ENCODE measurements at places on chromosomes 5 and 9. TPM values are rescaled to one million over a fixed set of nuclear protein-coding genes. Genes with fewer than 3 reads are reported as not detected.

- H3K27ac ChIP-seq = no peak overlapping the region
- no peak for DNase-seq
Observed at GRCh38 chr5:6296524-6296923, 81.8 kb downstream of the MED10 start.

DNA sequence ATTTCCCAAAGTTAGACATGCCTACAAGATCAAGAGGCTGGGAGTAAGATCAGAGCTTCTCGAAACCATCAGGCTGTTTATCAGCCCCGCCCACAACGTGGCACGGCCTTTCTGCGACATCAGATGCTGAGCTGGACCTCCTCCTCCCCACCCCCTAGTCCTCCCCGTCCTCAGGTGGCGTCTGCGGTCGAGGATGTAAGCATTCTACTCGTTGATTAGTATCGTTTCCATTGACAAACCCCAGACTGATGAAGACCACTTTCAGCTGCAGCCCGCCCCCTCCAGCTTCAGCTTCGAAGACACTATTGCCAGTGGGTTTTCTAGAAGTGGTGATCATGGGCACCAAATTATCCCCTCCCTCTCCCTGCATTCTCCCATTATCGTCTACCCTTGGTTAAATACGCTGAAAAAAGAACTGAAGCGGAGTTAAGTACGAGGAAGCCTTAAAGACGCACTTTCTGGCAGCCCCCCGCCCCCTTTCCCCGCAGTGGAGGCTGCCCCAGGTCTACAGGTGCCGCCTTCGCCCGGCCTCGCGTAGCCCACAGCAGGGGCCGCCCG, 1.1 kb downstream of the PPIC start:
- H3K27ac ChIP-seq = no peak overlapping the region
- H3K4me1 ChIP-seq = peaks cover 12% of the 10 kb centered on the region
- peaks cover 5% of the 10 kb centered on the region for H3K36me3 ChIP-seq

Gene PCDHB7
- total RNA-seq = 0.85 TPM

Gene LCN15
- total RNA-seq = not detected

Gene SPRY4
- 44.5 TPM for total RNA-seq

All from SJSA1 (cell line).